SK-N-SH treated with all-trans-retinoic acid at 6 μM for 48 hours (cell line): ENCODE measurements at places on chromosomes 5 and 9.

DNA sequence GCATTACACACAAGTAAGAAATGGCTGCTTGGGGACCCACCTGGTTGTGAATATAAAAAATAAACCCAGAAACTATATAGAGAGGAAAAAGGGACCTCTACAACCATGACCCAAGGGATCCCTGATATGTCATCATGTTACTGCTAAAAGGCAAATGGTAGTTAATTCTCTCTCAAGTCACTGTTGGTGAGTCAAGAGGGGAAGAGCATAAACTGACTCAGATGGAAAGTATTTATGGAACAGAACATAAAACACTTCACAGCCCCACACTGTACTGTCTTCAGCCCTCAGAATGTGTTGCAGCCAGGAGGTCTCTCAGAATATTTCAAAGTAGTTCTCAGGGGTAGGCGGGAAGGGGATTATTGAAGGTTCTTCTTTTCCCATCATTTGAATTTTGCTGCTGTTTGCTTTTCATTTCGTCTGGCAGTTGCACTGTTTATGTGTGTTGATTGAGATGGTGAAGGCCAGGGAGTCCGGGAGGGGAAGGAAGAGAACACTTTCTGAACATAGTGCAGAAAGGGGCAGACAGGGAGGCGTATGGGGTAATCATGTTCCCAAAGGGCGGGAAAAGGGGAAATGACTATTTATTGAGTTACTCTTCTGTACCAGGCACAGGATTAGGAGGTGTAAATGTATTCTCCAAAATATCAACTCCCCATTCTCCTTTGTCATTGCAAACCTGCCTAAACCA is 85.5 kb downstream of the TEK start:
- peak; percentile 93 for ATAC-seq

GRCh38 chr9:120926397-120926928 is at the start of gene TRAF1:
TSS of gene TRAF1 (minus strand) at chr9:120926796. CDS start at chr9:120926075, 721 bp downstream.
- ATAC-seq, result no peak

DNA sequence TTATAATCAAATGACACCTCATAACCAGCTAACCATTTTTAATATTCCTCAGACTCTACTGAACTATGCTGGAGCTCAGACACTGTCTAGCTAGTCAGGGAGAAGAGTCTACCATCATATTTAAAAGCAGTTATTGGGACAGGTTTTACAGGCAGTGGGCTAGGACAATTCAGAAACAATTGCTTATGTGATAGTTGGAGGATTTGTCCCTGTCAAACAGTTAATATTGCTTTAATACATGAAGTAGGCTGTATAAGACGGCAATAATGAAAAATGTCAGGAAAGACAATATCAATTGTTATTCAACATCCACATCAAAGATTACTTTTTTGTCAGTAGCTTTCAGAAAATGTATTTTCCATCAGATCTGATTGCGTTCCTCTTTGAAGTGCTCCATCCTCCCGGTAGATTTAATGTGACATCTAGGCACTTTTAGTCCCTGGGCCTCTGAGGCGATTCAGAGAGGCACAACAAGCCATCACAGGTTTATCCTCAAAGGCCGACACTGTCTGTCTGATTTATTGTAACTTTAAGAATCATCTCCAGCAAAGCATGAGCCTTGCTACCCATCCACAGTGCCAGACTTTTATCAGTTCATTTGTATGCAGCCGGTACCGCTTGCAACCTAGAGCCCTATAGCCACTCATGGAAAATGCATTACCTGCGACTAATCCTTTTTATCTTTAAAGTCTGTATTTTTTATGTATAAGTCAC is 152.2 kb downstream of the PSAT1 start:
- ATAC-seq, result no peak

DNA sequence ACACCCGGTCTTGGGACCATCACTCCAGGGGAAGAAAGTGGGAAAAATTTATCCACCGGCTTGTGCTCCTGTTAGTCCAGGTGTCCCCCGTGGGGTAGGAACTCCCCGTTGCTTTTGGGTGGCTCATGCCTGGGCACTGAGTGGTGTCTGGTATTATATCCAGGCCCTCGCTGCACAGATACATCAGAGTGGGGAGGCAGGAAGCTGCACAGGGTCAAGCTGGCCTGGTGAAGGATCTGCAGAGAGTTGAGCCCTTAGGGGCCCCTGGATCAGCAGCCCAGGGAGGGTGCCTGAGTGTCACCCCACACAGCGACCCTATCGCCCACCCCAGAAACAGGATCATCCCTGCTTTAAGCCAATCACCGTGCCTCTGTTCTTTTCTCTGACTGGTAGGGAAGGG is 24.4 kb upstream of the COL5A1 start:
- no peak for ATAC-seq

DNA sequence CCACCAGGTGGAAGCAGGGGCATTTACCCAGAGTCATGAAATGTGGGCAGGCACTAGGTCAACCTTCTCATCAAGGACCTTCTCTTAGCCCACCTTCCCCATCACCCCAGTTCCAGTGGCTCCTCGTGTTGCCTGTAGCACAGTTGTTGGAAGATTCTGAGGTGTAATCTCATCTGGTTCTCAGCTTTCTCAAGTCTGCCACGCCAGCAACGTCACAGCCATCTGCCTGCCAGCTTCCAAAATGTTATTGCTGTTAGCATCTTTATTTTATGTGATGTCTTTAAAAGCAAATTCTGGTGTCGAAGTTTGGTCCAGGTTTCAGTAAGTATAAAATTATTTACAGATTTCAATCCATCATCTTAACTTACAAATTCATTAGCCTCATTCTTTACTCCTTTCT is 10.7 kb downstream of the C9orf153 start:
- no peak for ATAC-seq
